ENCODE measurements at places on chromosomes 1 and 21.

DNA sequence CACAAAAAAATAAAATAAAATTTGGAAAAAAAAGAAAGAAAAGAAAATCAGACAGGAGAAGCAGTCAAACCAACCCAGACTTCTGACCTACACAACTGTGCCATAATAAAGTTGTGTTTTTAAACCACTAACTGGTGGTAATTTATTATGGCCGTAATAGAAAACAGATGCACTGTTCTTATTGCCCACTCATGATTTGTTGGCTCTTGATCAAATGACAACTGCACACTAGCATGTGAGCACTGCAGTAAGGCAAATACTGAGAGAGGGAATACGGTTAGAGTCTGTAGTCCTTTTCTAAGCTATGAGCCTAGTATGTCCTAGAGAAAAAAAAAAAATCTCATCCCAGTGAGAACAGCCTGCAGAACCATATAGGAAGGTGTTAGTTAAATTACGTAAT, 61.2 kb upstream of the TNR start:
- no peak for DNase-seq

DNA sequence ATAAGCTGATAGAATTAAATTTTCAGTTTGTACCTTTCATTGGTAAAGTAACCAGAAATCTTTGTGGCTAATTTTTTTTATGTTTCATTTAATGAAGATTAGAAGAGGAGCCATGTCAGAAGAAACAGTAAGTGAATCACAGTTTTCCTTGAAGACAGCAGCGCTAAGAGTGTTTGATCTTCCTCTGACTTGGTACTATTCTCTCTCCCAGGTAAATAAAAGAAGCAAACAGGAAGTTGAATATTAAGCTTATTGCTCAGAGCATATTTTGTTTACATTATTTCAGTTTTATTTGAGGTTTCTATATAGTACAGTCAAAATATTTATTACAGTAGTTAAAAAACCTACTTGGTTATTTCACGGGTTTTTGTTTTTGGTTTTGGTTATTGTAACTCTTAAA, 3.7 kb downstream of the MIGA1 start:
- no peak for DNase-seq

DNA sequence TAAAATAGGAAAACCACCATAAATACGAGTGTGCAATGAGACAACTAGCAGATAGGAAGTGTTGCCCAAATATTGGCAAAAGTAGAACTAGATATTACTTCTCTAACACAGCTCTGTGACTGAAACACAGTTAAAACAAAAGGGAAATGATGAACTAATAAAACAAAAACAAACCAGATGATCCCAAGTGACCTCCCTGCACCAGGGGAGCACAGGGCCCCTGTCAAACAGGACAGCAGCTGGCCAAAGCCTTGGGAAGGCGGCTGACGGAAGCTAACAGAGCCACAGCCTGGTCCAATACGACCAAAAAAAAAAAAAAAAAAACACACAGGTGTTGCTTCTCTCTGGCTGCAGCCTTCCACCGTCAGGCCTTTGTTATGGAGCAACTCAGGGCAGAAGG, 17.8 kb downstream of the ZBTB17 start:
- DNase-seq = no peak

DNA sequence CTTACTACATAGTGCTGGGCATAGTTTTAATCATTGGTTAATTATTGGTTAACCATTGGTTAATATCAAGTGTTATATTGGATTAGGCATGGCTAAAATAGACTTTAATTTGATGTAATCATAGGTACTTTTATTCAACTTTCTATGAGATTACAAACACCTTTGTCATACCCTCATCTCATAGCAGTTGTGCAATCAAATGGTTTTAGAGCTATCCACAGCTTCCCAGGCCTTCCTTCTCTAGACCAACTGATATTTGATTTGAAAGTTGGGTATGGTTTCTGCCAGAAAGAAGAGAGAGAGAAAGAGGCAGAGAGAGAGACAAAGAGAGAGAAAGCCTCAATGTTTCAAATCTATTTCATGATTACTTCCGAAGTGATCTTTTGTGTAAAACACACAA, 9.6 kb upstream of the RGS1 start:
- DNase-seq = no peak

- DNase-seq = no peak
Measured at GRCh38 chr1:211518330-211519289, 26.6 kb upstream of the RD3 start.

DNA sequence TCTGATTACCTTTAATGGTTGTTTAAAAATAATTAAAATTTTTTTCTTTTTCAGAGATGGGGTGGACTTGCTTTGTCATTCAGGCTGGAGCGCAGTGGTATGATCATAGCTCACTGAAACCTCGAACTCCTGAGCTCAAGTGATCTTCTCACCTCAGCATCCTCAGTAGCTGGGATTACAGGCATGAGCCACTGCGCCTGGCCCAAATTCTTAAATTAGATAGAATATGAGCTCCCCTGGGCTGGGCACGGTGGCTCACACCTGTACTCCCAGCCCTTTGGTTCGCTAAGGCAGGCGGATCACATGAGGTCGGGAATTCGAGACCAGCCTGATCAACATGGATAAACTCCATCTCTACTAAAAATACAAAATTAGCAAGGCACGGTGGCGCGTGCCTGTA, 17.0 kb downstream of the CERS2 start:
- no peak for DNase-seq

GRCh38 chr1:28902738-28903137, 11.6 kb upstream of the EPB41 start:
- DNase-seq = no peak

GRCh38 chr1:183926983-183927382, 110.5 kb downstream of the COLGALT2 start:
- no peak for DNase-seq

GRCh38 chr1:6866825-6867224, 81.6 kb downstream of the CAMTA1 start:
- DNase-seq = no peak

DNA sequence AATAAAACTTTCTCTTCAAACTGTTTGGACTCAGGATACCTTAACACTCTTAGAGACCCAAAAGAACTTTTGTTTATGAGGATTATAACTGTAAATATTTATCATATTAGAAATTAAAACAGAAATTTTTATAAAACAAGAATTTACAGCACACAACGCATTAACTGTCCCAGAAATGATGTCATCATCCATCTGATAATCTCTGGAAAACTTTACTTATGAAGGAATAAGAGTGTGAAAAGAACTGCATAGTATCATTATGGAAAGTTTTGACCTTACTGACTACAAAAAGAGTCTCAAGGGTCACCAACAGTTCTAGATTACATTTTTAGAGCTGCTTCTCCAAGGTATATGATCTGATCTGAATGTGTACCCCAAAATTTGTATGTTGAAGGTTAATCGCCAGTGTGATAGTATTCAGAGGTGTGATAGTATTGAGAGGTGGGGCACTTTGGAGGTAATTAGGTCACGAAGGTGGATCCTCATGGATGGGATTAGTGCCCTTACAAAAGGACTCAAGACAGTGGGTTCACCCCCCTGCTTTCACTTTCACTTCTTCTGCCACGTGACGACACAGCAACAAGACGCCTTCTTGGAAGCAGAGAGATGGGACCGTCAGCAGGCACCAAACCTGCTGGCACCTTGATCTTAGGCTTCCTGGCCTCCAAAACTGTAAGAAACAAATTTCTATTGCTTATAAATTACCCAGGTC, 95.7 kb upstream of the NR5A2 start:
- DNase-seq = no peak

DNA sequence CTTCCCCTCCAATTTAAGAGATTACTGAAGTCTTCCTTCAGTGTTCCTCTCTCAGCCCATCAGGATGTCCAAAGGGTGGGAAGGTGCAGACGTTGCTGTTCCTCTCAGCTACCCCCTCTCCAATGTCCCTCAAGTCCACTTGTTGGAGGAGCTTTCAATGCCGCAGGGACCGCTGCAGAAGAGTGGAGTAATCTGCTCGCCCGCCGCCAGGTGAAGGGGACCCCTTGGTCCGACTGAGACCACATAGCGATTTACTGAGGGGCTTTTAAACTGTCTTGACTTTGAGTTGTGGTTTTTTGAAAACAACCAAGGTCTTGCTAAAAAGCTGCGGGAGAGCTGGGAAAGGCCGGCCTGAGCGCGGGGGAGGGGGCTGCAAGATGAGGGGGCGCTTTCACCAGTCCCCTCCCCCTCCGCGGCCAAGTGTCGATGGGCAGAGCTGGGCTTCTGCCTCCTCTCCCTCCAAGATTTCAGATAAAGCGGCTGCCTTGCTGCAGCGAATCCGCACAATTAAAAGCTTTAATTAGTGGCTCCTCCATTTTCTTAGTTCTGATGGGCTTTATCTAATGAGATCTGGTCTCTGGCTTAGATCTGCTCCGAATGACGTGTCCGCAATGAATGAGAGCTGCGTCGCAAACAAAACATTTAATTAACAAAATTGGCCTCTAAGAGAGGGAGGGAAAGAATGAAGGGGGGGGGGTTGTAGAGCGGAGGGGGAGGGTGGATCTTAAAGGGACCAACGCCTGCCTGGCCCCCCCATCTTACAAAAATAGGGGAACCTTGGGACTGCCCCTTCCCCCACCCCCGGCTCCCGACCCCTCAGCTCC, 5.9 kb downstream of the LMO4 start:
- DNase-seq = peak; percentile 50

GRCh38 chr1:240878631-240879030, 266.7 kb upstream of the GREM2 start:
- no peak for DNase-seq

- DNase-seq = no peak
Measured at GRCh38 chr1:228047183-228047466, 35.4 kb upstream of the ARF1 start.

- peak; percentile 10 for DNase-seq
Measured at GRCh38 chr1:37234941-37235418, 200.7 kb upstream of the GRIK3 start.

- DNase-seq = no peak
Measured at GRCh38 chr1:115114308-115114707, 25.0 kb upstream of the TSPAN2 start.

- no peak for DNase-seq
Measured at GRCh38 chr1:29732453-29732852, 496.1 kb downstream of the PTPRU start.

Data from frontal cortex (tissue), 4 donors.